ENCODE measurements at places on chromosomes 4 and X. TPM values are rescaled to one million over a fixed set of nuclear protein-coding genes. Genes with fewer than 3 reads are reported as not detected.

GRCh38 chr4:105572296-105572695 is 19.9 kb downstream of the ARHGEF38 start:
- DNase-seq: no peak

GRCh38 chrX:30577362-30577991 is at the start of gene TASL:
Gene TASL (minus strand): TSS chrX:30577766. CDS start chrX:30560355, 17,411 bp downstream.
- no peak for DNase-seq

GRCh38 chrX:134999469-134999868 is 8.7 kb downstream of the SMIM10 start:
- no peak for DNase-seq

DNA sequence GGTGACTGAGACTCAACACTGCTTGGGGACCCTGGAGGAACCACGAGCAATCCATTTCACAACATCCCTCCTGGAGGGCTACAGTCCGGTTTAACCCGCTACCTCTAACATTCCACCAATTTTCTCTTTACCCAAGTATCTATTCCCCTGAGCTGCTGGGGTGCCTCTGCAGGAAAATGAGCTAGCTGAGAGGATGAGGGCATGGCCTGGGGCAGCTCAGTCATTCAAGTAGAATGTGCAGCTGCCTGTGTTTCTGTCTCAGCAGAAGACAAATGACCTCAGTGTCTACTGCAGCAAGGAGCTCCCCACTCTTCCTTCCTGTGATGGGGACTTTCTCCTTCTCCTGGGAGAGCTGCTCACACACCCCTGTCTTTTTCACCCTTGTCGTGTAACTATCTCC is 120.8 kb downstream of the ZNF518B start:
- DNase-seq: no peak

- DNase-seq: no peak
Observed at GRCh38 chr4:18480342-18480741, 458.8 kb upstream of the LCORL start.

GRCh38 chr4:7663075-7663541 is 228.4 kb upstream of the PSAPL1 start:
- no peak for DNase-seq

GRCh38 chr4:145587088-145587754 is 32.0 kb upstream of the MMAA start:
- DNase-seq: no peak

Gene WDR17
- total RNA-seq: 0.41 TPM

- no peak for DNase-seq
Observed at GRCh38 chr4:52714597-52715254, 36.5 kb downstream of the ERVMER34-1 start.
